ENCODE measurements at places on chromosomes 12 and 14. TPM values are rescaled to one million over a fixed set of nuclear protein-coding genes. Genes with fewer than 3 reads are reported as not detected.

The ACSS3 gene
- 1.9 TPM for total RNA-seq

The PIANP gene
- 9.3 TPM for total RNA-seq

The RAPGEF3 gene
- 1.3 TPM for total RNA-seq

The KCNH3 gene
- total RNA-seq: 0.10 TPM

The TAS2R14 gene
- 2.6 TPM for total RNA-seq

The DAD1 gene
- 248 TPM for total RNA-seq

The RXYLT1 gene
- total RNA-seq: 14.8 TPM

The AHNAK2 gene
- 271 TPM for total RNA-seq

The NFE2 gene
- total RNA-seq: not detected

DNA sequence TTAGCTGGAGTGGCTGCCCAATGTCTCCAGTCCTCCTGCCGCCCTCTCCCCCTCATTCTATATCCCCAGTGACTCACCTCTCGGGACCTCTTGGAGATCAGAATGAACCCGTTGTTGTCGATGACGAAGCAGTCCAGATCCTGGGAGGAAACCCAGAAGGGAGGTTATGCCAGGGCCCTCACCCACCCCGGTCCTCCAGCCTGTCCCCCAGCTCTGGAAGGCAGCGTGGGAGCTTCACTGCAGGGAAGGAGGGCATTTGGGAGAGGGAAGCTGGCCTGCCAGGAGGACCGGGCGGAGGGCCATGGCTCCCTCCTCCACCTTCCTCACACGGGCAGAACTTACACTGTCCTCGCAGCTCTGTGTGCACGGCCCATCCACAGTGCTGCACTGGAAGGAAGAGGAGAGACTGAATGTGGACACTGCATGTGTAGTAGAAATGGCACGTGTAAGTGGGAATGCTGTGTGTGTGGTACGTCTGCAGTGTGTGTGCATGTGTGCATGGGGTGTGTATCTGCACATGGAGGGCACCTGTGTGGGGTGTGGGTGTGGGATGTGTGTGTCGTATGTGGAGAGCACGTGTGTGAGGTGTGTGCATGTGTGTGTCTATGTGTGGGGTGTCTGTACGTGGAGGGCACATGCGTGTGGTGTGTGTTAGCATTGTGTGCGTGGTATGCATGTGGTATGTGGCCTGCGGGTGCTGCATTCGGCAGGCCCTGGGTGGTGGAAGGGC, 10.0 kb upstream of the LRTM2 start:
- H3K4me3 ChIP-seq: no peak overlapping the region
- H3K4me1 ChIP-seq: peaks cover 32% of the 10 kb centered on the region
- no peak overlapping the region for H3K27ac ChIP-seq
- no peaks in the 10 kb centered on the region for H3K36me3 ChIP-seq
- H3K27me3 ChIP-seq: peaks cover 6% of the 10 kb centered on the region

DNA sequence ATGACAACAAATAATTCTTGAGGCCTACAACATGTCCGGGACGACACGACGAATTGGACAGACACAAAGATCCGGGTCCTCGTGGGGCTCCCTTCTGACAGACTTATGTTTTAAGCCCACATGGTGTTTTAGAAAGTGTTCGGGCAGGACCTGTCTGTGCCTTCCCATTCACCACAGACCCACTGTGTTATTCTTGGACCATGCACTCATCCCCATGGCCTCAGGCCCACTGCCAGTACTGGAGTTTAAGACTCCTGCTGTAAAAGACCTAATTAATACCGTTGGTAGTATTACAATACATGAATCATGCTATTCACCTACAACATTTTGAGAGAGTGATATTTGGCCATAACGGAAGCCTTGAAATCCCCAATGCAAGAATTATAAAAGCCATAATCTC, 20.0 kb downstream of the SLC15A4 start:
- H3K27me3 ChIP-seq: no peaks in the 10 kb centered on the region
- H3K4me1 ChIP-seq: peaks cover 42% of the 10 kb centered on the region
- peaks cover 32% of the 10 kb centered on the region for H3K36me3 ChIP-seq
- no peak overlapping the region for H3K4me3 ChIP-seq
- H3K27ac ChIP-seq: no peak overlapping the region
- no peak for DNase-seq

DNA sequence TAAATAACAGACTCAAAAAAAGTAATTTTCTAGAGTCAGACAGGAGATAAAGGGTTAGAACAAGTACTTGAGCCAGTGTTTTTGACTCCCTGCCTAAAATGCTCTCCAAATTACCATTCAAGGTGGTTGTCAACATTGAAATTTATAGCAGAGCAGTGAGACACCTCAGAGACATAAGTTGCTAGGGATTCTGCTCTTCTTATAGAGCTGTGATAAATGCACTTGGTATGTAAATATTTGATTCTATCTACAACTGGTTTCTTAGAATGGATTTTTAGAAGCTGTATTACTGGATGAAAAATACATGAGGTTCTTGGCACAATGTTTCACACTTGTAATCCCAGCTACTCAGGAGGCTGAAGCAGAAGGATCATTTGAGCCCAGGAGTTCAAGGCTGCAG, 83.9 kb upstream of the OSBPL8 start:
- H3K4me3 ChIP-seq: no peak overlapping the region
- H3K4me1 ChIP-seq: peaks cover 6% of the 10 kb centered on the region
- no peaks in the 10 kb centered on the region for H3K36me3 ChIP-seq
- no peak overlapping the region for H3K27ac ChIP-seq
- H3K27me3 ChIP-seq: no peaks in the 10 kb centered on the region

DNA sequence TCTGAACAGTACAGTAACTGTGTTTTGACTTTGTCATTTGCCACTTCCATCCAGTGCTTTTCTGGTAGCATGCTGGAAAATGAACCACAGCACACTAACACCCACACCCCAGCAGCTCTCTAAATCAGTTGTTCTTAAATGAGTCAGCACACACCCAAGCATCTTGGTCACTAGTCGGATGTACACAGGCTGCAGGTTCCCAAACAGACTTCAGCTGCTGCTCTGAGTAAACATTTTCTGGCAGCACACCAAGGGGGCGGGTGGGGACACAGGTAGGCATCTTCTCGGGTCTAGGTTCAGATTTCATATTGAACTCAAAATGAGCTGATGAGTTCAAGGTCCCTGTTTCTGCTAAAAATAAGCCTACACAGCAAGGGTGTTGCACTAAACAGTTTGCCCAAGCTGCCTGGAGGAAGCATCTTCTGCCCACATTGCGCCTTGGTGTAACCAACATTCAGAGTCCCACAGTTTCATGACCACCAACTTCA, 39.8 kb downstream of the IFNG start:
- H3K27ac ChIP-seq: no peak overlapping the region
- H3K27me3 ChIP-seq: peaks cover 20% of the 10 kb centered on the region
- no peak overlapping the region for H3K4me3 ChIP-seq
- H3K36me3 ChIP-seq: no peaks in the 10 kb centered on the region
- no peaks in the 10 kb centered on the region for H3K4me1 ChIP-seq
- DNase-seq: no peak

DNA sequence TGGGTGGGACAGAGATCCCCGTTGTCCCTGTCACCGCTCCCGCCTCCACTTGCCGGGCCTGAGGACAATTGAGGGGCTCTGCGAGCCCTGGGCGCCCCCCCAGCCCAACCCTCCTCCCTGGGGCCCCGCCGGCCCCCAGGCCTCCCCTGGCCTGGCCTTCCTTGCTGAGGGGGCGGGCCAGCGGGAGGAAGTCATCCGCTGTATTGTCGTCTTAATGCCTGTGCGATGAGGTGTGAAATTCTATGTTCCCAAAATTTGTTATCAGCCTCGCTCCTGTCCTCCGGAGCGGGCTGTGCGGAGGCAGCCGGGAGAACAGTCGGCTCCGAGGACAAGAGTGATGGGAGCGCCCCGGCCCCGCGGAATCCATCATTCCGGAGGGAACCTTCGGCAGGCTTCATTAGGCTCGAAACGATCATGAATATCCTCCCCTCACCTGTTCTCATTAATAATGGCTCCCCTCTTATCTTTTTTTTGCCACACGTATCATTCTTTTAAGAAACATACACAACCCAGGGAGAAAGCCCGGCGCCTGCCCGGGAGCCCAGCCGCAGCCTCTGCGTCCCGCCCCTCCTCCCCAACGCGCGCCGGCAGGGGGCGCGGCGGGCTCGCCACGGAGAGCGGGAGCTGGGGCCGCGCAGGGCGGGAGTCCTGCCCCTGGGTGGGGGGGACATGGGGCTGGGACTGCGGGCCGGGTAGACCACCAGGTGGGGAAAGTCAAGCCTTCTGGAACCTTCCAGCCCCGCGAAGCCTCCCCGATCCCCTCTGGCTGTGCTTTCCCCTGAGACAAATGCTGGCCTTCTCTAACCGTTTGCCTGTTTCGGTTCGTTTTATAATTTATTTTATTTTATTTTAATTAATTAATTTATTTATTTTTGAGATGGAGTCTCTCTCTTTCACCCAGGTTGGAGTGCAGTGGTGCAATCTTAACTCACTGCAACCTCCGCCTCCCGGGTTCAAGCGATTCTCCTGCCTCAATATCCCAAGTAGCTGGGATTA, 17.1 kb upstream of the DLK1 start:
- no peaks in the 10 kb centered on the region for H3K36me3 ChIP-seq
- H3K4me3 ChIP-seq: peak overlapping the region; percentile 31
- H3K27ac ChIP-seq: no peak overlapping the region
- H3K4me1 ChIP-seq: peaks cover 3% of the 10 kb centered on the region
- peaks cover 27% of the 10 kb centered on the region for H3K27me3 ChIP-seq

DNA sequence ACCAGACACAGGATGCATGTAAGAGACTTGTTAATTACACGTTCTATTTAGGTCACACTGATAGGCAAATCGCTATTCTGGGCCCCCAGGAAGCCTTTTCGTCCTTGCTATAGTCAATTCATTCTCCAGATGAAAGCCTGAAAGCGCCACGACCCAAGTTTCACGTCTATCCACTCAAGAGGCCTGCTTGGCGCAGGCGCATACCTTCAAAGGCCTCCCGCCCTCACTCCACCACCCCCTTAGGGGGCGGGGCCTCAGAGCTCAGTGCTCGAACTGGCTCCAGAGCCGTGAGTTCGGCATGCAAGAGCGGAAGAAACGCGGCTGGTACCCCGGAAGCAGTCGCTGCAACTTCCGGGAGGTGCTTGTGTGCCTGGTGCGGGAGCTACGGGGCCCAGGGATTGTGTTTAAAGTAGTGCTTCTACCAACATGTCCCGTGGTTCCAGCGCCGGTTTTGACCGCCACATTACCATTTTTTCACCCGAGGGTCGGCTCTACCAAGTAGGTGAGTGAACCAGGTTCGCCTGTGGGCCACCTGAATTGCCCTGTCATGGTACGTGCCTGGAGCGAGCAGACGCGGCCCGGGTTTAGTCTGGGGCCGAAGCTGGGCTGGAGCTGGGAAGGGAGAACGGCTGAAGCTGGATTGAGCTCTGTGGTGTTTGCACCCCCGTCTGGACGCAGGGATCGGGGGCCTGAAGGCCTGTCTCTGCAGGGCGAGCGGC, at the start of gene PSMA6:
Gene PSMA6, plus strand, starts transcription at position 332 of the 719 bp plus-strand sequence. Its CDS starts 95 bp downstream, at position 427.
- peak within 1 kb of the TSS; percentile 98 for H3K4me3 ChIP-seq
- H3K4me1 ChIP-seq: peaks cover 44% of the 10 kb centered on the region
- H3K27me3 ChIP-seq: no peaks in the 10 kb centered on the region
- H3K36me3 ChIP-seq: no peaks in the 10 kb centered on the region
- peak within 1 kb of the TSS; percentile 99 for H3K27ac ChIP-seq

GRCh38 chr12:76113800-76114757, 29.6 kb upstream of the NAP1L1 start:
- no peak overlapping the region for H3K4me3 ChIP-seq
- H3K36me3 ChIP-seq: no peaks in the 10 kb centered on the region
- H3K27me3 ChIP-seq: no peaks in the 10 kb centered on the region
- peak overlapping the region; percentile 81 for H3K27ac ChIP-seq
- peaks cover 15% of the 10 kb centered on the region for H3K4me1 ChIP-seq

DNA sequence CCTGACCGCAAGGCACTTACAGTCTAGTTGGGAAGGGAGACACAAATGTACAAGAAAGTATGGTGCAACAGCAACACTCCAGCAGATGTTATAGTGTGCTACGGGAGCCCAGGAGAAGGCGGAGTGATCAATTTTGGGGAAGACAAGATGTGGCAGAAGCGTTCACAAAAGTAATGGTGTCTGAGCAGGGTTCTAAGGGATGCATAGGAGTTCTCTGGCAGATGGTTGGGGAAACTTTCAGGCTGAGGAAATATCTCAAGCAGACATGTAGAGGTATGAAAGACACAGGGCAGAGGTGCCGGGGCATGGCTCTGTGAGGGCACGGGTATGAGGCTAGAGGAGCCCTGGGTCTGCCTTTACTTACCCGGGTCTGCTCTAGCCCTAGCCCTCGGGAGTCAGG, 5.1 kb upstream of the TNFRSF1A start:
- H3K27me3 ChIP-seq: no peaks in the 10 kb centered on the region
- H3K27ac ChIP-seq: no peak overlapping the region
- no peak overlapping the region for H3K4me3 ChIP-seq
- DNase-seq: no peak
- peaks cover 26% of the 10 kb centered on the region for H3K4me1 ChIP-seq
- no peaks in the 10 kb centered on the region for H3K36me3 ChIP-seq

- peak overlapping the region; percentile 100 for H3K27ac ChIP-seq
- peaks cover 4% of the 10 kb centered on the region for H3K36me3 ChIP-seq
- no peak for DNase-seq
- no peaks in the 10 kb centered on the region for H3K27me3 ChIP-seq
Measured at GRCh38 chr12:104288635-104289274, 14.8 kb upstream of the EID3 start.

GRCh38 chr12:1583421-1584078, 10.8 kb downstream of the FBXL14 start:
- no peak overlapping the region for H3K27ac ChIP-seq
- DNase-seq: no peak
- peaks cover 75% of the 10 kb centered on the region for H3K4me1 ChIP-seq
- no peaks in the 10 kb centered on the region for H3K27me3 ChIP-seq
- no peaks in the 10 kb centered on the region for H3K36me3 ChIP-seq

- DNase-seq: no peak
- peaks cover 39% of the 10 kb centered on the region for H3K4me1 ChIP-seq
- H3K27me3 ChIP-seq: no peaks in the 10 kb centered on the region
- H3K27ac ChIP-seq: peak overlapping the region; percentile 89
- no peak overlapping the region for H3K4me3 ChIP-seq
Measured at GRCh38 chr12:26803552-26803951, 29.4 kb downstream of the ITPR2 start.

- DNase-seq: no peak
- no peak overlapping the region for H3K4me3 ChIP-seq
Measured at GRCh38 chr14:51460011-51460410, 191.7 kb upstream of the FRMD6 start.

DNA sequence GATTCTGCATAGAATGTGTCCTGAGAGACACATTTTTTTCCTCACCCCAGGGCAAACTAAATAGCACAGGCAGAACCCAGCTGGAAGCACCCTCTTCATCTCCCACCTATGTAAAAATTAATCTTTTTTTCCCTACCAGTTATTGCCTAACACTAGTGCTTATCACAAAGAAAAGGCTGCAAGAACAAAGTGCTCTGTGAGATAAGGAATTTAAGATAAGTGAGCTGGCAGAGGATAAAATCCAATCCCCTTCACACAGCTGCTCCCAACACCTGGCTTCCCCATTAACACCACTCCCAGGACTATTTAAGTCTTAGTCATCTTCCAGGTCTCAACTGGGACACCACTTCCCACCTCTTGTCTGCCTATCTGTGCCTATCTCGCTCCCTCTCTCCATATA, 75.2 kb downstream of the TTC9 start:
- peaks cover 16% of the 10 kb centered on the region for H3K4me1 ChIP-seq
- no peaks in the 10 kb centered on the region for H3K36me3 ChIP-seq
- no peak for DNase-seq
- no peak overlapping the region for H3K4me3 ChIP-seq
- H3K27me3 ChIP-seq: peaks cover 16% of the 10 kb centered on the region
- no peak overlapping the region for H3K27ac ChIP-seq

Data from chondrocyte (in vitro differentiated cells).